Activated T-cell treated with anti-CD3 and anti-CD28 coated beads, Interleukin-2, amount 50 U/mL, for 1 hour (primary cell): ENCODE measurements at places on chromosomes 2 and 18.

- DNase-seq = peak; percentile 34
These were observed 16.9 kb downstream of the TGIF1 start for GRCh38 chr18:3466872-3467271.

- no peak for DNase-seq
These were observed 42.7 kb upstream of the ALPP start for GRCh38 chr2:232335859-232336215.

DNA sequence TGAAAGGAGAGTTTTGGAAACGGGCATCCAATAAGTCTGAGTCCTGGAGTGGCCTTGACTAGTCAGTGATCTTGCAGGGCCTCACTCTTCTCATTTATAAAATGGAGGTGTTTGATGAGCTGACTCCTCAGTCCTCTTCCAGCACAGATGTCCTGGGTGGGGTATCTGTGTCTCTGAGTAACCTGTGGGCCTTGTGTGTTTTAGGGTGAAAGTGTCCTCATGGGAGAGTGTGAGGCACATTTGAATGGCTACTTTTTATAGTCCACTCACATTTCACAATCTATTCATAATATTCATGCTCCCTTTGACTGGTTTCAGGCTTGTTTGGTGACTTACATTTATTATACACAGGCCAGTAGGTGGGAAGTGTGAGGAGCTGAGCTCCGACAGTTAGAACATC is 106.4 kb upstream of the CELF4 start:
- no peak for DNase-seq

GRCh38 chr2:30770816-30771576 is 36.2 kb downstream of the CAPN13 start:
- no peak for DNase-seq

- DNase-seq = no peak
These were observed 21.7 kb upstream of the IHH start for GRCh38 chr2:219082332-219082958.

GRCh38 chr2:105379741-105380186 is 19.1 kb downstream of the FHL2 start:
- no peak for DNase-seq

DNA sequence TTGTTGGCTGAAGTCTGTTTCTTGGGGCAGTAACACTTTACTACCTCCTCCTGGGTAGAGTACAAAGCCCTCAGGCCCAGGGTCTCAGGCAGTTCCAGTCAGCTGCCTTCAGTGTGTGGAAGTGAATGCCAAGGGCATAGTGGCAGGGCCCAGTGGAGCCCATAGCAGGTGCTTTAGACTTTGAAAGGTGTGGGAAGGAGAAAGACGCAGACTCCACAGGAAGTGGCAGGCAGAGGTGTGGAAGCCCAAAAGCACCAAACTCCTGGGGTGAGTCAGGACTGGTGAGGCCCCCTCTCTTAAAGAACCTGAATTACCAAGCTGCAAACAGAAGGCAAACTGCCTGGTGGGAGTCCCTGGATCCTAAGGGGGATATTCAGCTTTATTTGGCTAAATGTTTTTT is 45.3 kb downstream of the ADAM23 start:
- no peak for DNase-seq

DNA sequence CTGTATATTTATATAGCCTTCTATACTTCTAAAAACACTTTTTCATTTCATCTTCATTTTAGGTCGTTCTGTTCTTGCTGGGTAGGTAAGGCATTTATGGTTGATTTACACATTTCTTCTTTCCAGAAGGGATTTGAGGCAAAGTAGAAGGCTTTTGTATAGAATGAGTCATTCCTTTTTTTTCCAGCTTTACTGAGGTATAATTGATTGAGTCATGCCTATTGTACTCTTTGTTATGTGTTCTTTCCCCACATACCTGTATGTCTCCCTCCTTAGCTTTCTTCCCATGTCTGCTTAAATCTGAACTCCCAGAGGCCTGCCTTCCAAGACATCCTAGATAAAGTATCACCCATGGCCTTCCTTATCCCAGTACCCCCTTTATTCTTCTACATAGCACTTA is 4.8 kb upstream of the CDC42EP3 start:
- DNase-seq = no peak

DNA sequence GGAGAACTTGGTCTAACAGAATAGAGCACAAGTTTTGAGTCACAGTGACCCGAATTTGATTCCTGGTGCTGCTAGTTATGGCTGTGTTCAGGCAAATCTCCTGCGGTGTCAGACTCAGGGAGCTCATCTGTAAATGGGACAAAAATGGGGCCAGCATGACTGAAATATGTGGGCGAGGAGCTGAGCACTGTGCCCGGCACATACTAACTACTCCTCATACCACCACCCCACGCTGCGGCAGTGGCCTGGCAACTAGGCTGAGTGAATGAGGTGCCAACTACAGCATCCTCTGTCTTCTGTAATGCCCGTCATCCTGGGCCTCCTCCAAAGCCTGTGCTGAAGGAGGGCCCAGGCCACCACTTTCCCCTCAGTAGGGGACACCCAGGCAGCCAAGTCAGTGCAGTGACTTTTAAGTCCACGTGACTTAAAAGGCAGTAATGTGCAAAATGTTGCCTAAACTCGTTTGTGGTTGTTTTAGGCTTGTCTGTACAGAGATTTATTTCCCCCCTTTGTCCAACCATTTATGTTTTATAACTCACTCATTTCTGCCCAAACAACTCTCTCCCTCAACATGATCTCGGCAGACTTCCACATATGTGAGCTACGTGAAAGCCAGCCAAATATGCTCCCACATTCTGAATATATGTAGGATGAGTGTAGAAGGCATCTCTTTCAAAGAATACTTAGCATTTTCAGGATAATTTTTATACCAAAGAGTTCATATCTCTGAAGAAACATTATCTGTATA is 773.7 kb downstream of the TSN start:
- no peak for DNase-seq

GRCh38 chr2:240933048-240933965 is 27.2 kb downstream of the CROCC2 start:
- DNase-seq = no peak

- DNase-seq = no peak
These were observed 3.0 kb downstream of the PREB start for GRCh38 chr2:27131429-27131828.

DNA sequence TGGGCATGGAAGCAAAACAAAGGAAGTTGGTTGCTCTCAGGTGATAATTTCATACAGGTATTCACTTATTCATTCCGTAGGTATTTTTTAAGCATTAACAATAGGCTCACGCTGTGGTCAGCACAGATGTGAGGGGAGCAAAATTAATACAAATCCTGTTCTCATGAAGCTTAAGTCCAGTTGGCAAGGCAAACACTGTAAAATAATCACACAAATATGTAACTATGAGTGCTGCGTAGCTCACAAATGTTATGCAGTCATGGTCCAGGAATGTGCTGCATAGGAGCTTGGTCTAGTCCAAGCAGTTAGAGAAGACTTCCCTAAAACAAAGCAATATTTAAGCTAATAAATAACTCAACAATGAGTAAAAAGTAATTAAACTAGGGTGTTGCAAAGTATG is 23.9 kb downstream of the SP5 start:
- DNase-seq = no peak

GRCh38 chr2:212495046-212495445 is 43.6 kb downstream of the ERBB4 start:
- no peak for DNase-seq
